ENCODE measurements at places on chromosomes 4 and X.

DNA sequence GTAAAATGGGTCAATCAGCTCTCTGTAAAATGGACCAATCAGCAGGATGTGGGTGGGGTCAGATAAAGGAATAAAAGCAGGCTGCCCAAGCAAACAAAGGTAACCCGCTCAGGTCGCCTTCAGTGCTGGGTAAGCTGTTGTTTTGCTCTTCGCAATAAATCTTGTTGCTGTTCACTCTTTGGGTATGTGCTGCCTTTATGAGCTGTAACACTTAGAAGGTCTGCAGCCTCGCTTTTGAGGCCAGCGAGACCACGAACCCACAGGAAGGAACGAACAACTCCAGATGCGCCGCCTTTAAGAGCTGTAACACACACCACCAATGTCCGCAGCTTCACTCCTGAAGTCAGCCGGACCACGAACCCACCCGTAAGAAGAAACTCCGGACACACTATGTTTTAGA, 11.5 kb upstream of the CAMK2D start:
- peak; percentile 71 for DNase-seq

- no peak for DNase-seq
These were observed 21.9 kb downstream of the L1CAM start for GRCh38 chrX:153864101-153864500.

DNA sequence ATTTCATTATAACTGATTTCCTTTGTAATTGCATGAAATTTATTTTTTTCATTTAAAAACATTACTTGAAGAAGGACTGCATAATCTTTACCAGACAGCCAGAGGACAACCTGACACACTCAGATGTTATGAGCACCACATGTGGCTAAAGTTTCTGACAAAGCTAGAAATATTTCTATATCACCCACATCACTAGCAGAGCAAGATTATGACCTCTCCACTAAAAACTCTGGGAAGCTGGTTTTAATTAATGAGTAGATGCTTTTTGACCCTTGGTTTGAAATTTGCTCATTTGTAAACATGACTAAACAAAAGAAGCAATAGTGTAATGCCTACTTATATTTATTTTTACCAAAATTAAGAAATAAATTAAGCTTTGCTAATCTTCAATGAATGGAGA, 661.5 kb upstream of the EPHA5 start:
- DNase-seq = no peak

DNA sequence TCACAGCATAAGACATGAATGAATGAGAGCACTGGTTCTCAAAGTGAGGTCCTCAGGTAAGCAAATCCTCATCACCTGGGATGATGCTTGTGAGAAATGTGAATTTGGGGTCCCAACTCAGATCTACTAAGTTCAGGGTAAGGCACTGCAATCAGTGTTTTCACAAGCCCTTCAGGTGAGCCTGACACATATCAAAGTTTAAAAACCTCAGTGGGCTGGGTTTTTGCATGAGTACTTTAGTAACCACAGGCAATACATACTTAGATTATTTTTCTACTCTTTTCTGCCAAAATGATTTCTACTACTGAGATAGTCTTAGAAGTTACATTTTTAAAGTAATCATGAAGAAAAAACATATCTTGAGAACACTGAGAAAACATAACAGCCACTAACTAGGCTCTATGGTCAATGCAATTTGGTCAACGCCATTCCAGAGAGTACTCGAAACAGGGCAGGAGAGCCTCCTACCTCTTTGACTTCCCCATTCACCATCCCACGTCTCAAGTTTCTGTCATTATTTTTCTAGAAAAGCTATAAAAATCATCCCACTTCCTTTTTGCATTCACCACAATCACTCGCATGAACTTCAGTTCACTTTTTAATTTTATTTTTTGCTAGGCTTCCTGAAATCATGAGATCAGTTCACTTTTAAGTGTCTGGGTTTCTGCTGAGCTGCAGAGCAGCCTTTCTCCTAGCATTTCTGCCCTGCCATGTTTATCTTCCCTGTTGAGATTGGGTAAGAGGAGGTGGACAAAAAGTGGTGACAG, 73.8 kb downstream of the MFAP3L start:
- DNase-seq = peak; percentile 67

DNA sequence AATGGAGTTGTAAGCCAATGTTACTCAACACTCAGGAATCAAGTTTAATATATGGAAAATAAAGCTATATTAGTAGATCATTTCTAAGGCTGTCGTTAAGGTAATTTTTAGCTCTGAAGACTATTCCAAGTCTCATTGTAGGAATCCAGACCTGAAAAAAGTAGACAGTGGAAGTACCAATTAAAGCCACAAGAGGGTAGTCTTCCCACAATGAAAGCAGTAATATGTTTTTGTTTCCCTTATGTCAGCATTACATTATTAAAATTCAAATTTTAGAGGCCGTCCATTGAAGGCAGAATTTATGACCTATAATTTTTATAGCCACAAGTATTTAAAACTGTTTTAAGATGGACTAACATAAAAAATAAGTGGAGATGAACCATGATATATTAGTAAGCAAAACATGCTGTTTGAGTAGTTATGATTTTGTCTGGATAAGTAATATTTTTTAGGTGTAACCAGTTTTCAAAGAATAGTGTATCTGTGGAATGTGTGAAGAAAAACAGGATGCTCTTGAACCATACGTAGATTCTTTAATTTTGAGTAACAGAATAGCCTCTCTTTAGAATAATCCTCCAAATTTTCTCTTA, 372.6 kb upstream of the TECRL start:
- peak; percentile 32 for DNase-seq

Data from NB4 (cell line).